ENCODE measurements at places on chromosomes 1 and 21. TPM values are rescaled to one million over a fixed set of nuclear protein-coding genes. Genes with fewer than 3 reads are reported as not detected.

The THEM5 gene
- polyA plus RNA-seq: 0.37 TPM

The OR2L2 gene
- not detected for polyA plus RNA-seq

DNA sequence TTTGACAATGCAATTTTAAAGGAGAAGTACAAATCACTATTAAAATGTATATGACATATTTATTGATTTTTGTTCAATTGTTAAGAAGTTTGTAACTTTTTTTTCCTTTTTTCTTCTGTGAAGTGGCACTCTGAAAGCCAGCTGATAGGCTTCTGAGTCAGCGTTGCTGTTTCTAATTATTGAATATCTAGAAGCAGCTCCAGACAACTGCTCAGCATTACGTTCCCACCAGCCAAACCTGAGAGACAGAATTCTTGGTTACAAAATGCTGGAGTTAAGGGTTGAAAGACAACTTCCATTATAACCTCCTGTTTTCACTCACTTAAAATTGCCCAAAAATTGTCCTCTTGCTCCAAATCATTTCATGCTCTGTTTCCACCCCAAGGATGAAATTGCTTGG lies 31.4 kb upstream of the LMX1A start:
- DNase-seq: no peak

- DNase-seq: no peak
Observed at GRCh38 chr1:59237900-59238299, 59.0 kb upstream of the FGGY start.

The NTMT2 gene
- 10.6 TPM for polyA plus RNA-seq

The UBQLN4 gene
- polyA plus RNA-seq: 49.4 TPM

The ANGPTL3 gene
- polyA plus RNA-seq: 0.18 TPM

- DNase-seq: no peak
Observed at GRCh38 chr21:14620152-14620551, 74.0 kb upstream of the SAMSN1 start.

DNA sequence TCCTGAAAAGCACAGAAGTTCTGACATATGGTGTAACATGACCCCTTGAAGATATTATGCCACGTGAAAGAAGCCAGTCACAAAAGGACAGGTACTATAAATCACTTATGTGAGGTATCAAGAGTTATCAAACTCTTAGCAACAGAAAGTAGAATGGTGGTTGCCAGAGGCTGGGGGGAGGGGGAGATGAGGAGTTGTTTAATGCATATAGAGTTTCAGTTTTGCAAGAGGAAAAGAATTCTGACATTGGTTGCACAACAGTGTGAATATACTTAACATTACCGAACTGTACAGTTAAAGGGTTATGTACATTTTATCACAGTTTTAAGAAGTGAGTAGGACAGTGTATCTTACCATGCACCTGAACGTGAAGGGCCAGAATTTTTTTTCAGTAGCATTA lies 80.0 kb downstream of the USP25 start:
- no peak for DNase-seq

- no peak for DNase-seq
Observed at GRCh38 chr1:150516616-150517015, 1.1 kb downstream of the FALEC start.

GRCh38 chr1:19960591-19960990 lies 18.8 kb downstream of the PLA2G2A start:
- DNase-seq: no peak

The NCF2 gene
- polyA plus RNA-seq: 5.5 TPM

- DNase-seq: peak; percentile 59
Observed at GRCh38 chr1:173190101-173190936, 16.8 kb downstream of the TNFSF4 start.

GRCh38 chr1:157975228-157975950 lies 18.1 kb upstream of the KIRREL1 start:
- DNase-seq: no peak

The CFAP45 gene
- 0.40 TPM for polyA plus RNA-seq

The SLC1A7 gene
- polyA plus RNA-seq: 0.41 TPM

DNA sequence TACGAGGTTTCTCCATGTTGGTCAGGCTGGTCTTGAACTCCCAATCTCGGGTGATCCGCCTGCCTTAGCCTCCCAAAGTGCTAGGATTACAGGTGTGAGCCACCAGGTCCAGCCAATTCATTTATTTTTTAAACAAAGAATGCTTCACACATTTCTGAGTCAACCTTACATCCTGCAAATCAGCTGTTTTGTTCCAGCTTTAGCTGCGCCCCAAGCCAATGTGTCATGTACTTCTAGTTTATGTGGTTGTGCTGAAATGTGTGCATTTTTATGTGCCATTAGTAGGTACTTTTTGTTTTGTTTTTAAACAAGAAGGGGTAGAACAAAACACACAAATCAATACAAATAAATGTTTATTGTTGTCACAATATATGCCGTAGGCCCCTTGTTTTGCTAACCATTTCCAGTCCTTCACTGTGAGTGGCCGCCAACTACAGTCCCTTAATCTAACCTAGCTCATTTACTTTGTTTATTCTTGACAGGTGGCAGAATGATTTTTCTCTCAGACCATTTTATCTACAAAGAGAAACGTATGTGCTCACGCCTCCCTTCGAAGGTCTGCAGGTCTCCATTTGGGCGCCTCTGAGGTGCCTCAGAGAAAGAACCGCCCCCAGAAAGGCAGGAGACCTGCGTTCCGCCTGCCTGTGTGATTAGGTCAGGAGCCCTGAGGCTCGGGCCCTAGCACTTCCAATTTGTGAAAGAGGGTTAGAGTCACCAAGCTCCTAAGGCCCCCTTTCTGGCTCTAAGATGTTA lies 2.8 kb upstream of the CASQ2 start:
- no peak for DNase-seq

- no peak for DNase-seq
Observed at GRCh38 chr1:202844259-202844658, 33.5 kb downstream of the PCAT6 start.
